ENCODE measurements at places on chromosomes 6 and 20.

DNA sequence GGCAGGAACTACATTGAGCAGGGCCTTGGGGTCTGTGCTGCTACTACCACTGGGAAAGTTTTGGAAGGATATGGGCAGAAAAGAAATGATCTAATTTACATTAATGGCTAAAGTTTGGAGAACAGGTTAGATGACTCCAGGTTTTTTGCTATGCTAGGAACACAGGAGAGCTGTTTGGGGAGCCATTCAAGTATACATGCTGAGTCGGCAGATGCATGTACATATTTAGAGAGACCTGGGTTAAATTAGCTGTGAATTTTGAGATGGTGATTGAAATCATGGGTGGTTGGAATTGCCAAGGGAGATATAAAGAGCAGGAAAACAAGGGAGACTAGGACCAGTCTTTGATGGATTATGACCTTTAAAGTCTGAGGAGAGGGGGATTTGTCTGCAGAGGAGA is 113.1 kb upstream of the BACH2 start:
- DNase-seq, result no peak

DNA sequence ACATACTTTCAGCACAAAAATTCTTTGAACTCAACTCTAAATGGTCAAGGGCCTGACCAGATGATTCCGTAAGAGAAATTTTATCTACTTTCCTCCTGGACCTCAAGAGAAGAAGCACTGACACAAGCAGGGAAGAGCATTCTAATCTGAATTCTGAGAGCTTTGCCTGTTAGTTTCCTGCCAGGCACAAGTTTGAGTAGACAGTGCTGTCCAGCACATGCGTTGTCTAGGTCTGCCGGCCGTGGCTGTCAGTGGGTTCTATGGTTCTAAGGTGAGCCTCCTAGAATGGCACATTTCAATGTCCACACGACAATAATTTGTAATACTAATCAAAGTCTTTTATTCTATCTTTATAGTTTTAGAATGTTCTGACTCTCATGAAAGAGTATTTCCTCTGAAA is 91.9 kb downstream of the RFPL4B start:
- no peak for DNase-seq

- DNase-seq, result no peak
Observed at GRCh38 chr6:24489881-24490280, 503 bp upstream of the GPLD1 start.

- no peak for DNase-seq
Observed at GRCh38 chr6:16324606-16325225, 86.3 kb downstream of the GMPR start.

- DNase-seq, result no peak
Observed at GRCh38 chr6:154247119-154247861, 109.3 kb downstream of the IPCEF1 start.

DNA sequence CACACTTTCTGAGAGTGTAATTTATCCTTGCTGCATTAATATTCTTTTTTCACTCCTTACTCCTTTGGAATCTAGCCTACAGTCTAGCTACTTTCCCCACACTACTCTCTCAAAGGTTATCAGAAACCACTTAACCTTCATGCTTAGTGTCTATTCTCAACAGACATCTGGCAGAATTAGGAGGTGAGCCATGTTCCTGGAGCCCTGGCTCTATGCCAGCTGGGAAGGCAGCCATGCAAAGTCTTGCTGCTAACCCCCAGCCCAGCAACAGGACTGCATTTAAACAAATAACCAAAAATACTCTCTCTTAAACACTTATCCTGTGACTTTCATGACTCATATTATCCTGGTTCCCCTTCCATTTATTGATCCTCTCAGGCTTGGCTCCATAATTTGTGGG is 260.2 kb downstream of the BCKDHB start:
- no peak for DNase-seq

DNA sequence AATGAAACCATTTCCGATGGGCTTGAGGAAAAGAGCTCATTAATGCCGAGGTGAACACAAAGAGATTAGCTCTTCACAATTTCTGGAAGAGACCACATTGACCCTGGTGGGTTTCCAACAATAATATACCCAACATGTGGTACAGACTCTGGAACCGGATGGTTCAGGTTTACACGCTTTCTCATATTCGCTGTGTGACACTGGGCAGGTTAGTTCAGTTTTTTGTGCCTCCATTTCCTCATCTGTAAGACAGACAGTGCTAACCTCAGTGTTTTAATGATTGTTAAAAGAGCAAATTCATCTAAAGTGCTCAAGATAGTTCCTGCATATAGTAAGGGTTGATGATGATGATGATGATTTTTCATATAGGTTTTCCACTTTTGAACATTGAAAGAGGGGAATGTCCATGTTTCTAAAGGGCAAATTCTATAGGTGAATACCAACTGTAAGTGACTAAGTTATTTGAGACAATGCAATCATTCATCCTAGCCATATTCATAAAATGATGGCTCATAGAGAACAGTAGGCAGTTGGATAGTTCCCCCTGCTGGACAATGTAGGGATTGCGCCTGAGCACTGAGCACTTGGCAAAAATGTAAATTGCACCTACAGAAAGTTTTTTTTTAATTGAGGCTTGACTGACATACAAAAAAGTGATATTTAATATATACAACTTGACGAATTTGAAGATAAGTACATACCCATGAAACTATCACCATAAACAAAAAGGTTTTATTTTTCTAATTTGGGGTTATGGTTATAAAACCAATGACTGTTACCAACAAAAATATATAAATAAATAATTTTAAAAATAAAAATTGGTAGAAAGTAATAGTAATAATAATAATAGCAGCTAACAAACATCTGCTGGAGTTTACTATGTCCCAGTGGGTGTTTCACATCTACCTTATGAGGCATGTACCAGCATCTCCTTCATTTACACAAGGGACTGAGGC is 2.1 kb upstream of the PERP start:
- no peak for DNase-seq

- DNase-seq, result no peak
Observed at GRCh38 chr6:34176261-34177031, 30.6 kb upstream of the GRM4 start.

GRCh38 chr6:34810936-34811632 is 19.2 kb downstream of the BLTP3A start:
- DNase-seq, result no peak

- no peak for DNase-seq
Observed at GRCh38 chr6:94956910-94957309, 620.4 kb upstream of the MANEA start.

GRCh38 chr20:19880256-19881079 is 122.4 kb downstream of the RIN2 start:
- DNase-seq, result no peak

DNA sequence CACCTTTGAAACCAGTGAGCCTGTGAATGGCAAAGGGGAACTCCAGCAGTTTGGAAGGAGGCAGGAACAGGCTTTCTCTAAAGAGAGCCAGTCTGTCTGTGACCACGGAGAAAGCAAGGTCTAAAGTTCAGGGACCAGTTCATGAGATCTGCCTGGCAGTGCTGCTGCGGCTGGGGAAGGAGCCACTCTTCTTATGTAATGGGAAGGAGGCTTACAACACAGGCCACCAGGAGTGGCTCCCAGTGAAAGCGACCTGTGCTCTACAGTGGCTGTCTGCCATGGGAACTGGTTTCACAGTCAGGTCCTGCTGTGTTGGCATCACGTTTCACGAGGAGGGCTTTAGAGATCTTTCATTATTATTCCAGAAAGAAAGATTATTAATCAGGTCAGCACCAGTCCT is 291.9 kb upstream of the PRDM1 start:
- DNase-seq, result no peak

- DNase-seq, result peak; percentile 30
Observed at GRCh38 chr6:9398767-9399373, 963.5 kb upstream of the SLC35B3 start.

DNA sequence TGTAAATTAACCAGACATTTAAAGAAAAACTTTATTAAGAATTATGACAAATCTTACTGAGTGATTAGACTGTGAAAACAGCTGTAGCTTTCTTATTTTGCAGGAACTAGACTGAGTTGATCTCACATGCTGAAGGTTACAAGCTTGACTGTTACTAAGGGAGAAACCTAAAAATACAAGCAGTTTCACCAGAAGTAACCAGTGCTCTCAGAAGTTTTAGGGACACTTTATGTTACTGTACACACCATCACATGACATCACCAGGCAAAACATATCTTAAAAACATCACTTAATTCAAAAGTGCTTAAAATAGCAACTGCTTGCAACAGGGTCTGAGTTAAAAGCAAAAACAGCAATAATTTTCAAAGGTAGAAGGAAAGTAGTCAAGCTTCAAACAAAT is 5.4 kb downstream of the FBXO30 start:
- DNase-seq, result no peak

DNA sequence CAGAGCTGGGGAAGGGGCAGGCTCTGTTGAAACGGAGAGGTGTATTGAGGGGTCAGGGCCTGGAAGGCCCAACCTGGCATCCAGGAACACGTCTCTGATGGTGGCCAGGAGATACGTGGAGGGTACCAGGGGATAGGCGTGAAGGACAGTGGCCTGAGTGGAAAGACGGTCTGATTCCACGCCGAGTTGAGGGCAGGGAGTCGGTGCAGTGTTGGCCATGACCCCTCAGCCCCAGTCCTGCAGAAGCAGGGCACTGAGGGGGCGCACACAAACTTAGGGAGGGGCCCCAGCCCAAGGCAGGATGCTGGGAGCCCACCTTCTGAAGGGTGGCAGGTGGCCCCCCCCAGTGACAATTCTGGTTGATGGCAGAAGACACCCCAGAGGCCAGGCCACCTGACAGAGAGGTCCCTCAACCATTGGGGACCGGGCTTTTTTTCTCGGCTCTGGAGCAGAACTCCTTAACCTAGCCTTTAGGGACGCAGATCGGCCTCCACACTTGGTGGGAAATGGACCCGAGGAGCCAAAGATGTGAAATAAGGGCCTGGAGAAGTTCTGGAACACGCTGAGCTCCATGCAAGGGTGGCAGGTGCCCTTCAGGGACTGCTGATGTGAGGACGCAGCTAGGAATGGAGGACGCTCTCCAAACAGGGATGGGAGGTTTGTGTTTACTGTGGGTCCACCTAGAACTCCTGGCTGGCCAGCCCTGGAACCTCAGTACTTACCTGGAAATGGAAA is 91.0 kb downstream of the TMEM242 start:
- no peak for DNase-seq

GRCh38 chr20:63377256-63377941 is 16.2 kb upstream of the CHRNA4 start:
- peak; percentile 78 for DNase-seq

DNA sequence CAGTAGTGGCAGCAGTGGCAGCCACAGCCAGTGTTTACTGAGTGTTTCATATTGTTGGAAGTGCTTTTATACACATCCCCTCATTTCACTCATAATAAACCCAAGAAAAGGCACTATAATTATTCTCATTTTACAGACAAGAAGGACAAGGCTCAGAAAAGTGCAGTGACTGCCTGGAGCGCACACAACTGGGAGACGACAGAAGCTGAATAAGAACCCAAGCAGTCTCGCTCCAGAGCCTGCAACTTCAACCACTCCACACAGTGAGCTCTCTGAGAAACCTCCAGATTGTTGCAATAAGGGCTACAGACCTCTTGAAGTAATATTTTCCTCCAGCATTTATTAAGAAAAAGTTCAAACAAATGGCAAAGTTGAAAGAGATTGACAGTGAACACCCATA is 76.9 kb downstream of the PLCG1 start:
- no peak for DNase-seq

GRCh38 chr20:57244627-57245214 is 21.7 kb downstream of the BMP7 start:
- DNase-seq, result no peak

DNA sequence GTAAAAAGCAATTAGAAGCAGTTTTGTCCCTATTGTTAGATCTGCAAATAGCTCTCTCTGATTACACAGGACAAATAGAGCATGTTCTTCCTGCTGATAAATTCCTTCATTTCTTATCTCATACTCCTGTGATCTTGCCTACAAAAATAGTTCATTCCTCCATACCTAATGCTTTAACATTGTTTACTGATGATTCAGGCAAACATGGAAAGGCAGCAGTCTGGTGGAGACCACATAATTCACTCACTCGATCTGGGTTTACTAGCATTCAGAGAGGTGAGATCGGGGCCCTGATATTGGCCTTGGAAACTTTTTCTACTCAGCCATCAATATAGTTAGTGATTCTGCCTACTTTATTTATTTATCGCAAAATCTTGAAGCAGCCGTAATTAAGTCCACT is 20.2 kb downstream of the HLA-DPA1 start:
- DNase-seq, result no peak

DNA sequence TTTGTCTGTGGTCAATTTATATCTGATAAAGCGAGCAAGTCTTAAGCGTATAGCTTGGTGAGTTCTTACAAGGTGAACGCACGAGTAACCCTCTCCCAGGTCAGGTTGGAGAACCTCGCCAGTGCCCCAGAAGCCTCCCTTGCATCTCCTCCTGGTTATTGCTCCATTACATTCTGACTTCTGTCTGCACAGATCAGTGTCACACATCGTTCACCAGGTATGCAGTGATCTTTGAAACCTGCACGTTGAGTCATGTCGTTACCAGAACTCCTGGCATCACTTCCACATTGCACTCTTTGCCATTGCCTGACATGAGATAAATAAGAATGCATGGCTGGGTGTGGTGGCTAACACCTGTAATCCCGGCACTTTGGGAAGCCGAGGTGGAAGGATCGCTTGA is 44.2 kb downstream of the AKAP12 start:
- no peak for DNase-seq

DNA sequence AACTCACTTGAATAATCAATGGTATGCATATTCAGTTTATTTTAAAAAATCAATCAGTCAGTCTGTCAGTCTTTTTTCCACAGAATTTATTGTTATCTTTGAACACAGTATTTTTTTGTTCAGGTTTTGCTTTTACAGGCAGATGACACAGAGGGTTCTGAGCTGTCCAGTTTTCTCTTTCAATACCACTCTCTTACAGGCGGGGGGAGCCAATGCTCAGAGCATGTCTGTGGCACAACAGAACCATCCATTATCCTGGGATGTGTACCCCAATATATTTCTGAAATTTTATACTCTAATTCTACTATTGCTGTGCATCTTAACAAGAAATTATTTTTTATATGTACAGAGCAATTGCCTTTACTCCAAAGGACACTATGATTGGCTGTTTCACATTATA is 21.2 kb downstream of the ROS1 start:
- DNase-seq, result no peak

Measured in left kidney (tissue), 8 donors.